ENCODE measurements at places on chromosomes 11 and 22.

DNA sequence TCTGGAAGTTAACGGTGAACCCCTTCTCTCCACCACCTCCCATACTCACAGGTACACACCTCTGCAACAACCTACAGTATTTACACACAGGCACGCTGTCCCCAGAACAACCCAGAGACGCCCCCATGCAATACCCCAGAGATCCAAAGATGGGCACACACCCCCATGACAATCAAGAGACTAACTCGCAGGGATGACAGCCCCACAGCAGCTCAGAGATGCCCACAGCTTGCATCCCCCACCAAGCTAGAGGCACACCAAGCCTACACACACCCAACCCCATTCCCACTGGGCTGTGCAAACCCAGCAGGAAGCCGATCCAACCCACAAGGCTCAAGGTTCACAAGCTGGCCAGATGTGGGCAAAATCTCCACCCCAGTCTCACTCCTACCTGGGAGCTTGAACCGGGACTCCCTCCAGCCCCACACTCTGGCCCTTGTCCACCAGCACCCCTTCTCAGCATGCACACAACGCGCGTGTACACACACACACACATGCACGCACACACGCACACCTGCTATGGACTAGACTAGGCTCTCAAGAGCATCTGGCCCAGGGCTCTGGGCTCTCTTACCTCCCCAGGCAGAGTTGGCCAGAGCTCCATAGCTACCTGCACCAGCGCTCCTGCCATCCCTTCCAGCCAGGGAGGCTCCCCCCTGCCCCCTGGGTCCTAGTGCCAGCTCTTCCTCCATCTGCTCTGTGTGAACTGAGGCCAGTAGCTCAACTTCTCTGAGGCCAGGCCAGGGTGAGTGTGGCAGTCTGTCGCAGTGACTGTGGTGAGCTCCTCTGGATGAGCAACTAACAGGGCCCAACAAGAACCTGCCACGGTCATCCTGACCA, 11.5 kb downstream of the STARD10 start:
- no peak for DNase-seq

DNA sequence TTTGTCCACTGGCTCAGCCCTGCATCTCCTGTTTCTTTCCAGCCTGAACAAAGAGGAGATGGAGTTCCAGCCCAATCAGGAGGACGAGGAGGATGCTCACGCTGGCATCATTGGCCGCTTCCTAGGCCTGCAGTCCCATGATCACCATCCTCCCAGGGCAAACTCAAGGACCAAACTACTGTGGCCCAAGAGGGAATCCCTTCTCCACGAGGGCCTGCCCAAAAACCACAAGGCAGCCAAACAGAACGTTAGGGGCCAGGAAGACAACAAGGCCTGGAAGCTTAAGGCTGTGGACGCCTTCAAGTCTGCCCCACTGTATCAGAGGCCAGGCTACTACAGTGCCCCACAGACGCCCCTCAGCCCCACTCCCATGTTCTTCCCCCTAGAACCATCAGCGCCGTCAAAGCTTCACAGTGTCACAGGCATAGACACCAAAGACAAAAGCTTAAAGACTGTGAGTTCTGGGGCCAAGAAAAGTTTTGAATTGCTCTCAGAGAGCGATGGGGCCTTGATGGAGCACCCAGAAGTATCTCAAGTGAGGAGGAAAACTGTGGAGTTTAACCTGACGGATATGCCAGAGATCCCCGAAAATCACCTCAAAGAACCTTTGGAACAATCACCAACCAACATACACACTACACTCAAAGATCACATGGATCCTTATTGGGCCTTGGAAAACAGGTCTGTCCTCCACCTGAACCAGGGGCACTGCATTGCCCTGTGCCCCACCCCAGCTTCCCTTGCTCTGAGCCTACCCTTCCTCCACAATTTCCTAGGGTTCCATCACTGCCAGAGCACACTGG, 5.0 kb downstream of the FTH1 start:
- DNase-seq: no peak

- no peak for DNase-seq
Measured at GRCh38 chr11:58058276-58059006, 27.7 kb downstream of the OR6Q1 start.

DNA sequence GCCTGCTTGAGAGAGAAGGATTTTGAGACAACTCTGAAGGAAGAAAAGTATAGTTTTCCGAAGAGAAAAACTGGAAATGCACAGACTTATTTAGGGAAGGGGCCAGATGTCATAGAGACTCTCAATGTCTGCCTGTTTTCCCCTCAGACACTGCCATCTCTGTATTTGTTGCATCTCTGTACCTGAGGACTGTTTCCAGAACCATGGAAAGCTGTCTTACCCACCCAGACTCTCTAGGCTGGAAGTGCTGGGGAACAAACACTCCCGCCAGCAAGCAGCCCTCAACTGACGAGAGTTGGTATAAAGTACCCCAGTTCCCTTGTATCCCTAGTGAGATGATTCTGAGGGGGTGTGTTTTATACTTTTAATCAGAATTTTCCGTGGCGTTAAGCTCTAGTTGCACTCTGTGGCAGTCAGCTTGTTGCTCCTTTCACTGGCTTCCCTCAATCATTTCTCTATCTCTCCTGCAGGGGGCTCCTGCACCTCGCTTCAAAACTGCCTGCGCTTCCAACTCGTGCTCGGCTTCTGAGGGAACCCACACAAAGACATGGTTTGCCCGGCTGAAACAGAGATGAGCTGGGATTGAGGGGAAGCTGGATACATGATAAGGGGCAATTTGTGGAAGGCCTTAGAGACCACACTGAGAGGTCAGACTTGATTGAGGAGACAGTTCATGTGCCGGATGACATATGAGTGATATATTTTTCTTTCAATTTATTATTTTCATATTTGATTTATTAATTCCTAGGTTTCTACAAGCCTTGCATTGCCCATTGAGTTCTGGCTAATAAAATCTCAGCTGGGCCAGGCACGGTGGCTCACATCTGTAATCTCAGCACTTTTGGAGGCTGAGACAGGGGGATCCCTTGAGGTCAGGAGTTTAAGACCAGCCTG, 36.9 kb upstream of the CLPB start:
- DNase-seq: peak; percentile 69
